GM18507 (cell line): ENCODE measurements at places on chromosomes 4 and X.

- no peak for DNase-seq
Observed at GRCh38 chr4:137602436-137602835, 70.1 kb upstream of the PCDH18 start.

DNA sequence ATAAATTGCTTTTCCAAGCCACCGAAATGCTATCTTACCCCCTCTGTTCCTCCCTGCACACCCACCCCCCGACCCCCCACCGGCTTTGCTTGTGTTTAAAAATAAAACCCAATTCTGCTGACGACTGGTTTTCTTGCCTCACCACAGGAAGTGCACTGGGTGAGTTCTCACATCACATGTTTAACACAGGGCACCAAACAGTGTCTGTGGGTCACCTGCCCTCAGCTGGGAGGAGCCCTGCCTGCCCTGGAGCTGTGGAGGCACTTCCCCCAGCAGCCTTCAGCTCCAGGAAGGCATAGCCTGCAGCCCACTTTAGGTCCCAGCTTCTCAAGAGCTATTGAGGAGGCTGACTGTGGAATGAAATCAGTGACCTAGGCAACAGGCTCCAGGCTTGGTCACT, 8.8 kb downstream of the TMEM255A start:
- no peak for DNase-seq

GRCh38 chr4:138189206-138189605, 52.9 kb downstream of the SLC7A11 start:
- no peak for DNase-seq

- DNase-seq: no peak
Observed at GRCh38 chrX:65136424-65136823, 160.2 kb upstream of the ZC4H2 start.

DNA sequence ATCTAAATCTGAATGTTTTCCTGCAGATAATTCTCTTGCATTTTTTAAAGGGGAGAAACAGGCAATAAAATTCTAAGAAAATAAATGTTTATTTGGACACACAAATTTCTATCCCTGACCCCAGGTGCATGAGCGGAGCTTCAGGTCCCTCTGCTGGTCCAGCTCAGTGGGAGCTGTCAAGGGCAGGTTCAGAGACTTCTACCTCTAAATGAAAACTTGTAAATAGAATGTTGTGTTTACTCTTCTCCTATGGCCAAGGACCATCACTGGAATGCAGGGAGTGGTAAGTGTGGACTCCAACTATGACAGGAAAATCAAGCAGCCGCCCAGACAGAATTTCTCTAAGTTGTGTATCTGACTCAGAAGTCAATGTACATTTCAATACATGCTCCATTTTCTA, 148.6 kb upstream of the TTC29 start:
- no peak for DNase-seq

DNA sequence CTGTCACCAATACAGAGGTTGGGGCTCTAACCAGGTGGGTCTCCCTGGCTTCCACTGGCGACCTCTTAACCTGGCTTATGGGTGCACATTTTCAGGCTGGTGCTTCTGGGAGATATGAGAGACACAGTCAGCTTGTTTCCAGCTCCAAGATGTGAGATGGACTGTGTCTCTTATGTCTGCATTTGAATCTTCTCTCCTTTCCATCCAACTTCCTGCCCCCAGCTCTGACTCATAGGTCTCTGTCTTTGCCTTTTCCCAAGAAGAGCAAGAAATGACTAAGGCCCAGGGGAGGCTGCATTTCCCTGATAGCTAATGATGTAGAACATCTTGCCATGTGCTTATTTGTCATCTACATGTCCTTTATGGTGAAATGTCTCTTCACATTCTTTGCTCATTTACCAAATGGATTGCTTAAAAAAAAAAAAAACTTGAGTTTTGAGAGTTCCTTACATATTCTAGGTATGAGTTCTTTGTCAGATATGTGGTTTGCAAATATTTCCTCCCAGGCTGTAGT, 3.2 kb upstream of the UXT start:
- DNase-seq: no peak

- DNase-seq: no peak
Observed at GRCh38 chr4:86250619-86251018, 109.2 kb downstream of the MAPK10 start.

- DNase-seq: no peak
Observed at GRCh38 chr4:25588206-25588605, 67.4 kb upstream of the SLC34A2 start.

DNA sequence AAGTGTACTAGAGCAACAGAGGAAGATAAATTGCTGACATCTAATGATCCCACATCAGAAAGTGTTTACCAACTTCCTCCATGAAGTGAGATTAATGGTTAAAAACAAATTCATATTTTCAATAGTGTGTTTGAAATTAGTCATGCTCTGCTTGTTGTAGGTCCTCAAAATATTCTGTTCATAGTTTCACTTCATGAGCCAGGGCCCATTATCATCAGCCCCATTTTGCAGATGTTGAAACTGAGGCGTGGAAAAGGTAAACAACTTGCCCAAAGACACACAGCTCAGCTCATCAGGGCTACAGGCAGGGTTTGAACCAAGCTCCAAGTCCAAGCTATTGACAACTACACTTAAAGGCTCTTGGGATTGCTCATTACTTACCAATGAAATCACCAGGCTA, 103.5 kb upstream of the PPARGC1A start:
- no peak for DNase-seq

DNA sequence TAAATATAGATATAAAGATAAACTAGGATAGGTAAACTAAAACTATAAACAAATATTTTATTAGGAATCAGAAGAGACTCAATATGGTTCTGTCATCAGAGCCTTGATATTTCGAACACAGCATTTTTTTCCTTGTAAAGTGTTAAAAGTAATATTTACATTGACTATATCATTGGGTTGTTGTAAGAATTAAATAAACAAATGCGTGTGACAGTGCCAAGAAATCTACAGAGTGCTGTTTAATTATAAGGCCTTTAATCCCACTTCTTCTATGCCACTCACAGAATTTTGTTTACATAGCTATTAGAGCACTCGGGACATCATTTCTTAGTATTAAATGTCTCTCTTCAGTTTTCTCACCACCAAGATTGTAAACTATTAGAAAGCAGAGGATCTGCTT, 807.4 kb downstream of the FSTL5 start:
- DNase-seq: no peak

DNA sequence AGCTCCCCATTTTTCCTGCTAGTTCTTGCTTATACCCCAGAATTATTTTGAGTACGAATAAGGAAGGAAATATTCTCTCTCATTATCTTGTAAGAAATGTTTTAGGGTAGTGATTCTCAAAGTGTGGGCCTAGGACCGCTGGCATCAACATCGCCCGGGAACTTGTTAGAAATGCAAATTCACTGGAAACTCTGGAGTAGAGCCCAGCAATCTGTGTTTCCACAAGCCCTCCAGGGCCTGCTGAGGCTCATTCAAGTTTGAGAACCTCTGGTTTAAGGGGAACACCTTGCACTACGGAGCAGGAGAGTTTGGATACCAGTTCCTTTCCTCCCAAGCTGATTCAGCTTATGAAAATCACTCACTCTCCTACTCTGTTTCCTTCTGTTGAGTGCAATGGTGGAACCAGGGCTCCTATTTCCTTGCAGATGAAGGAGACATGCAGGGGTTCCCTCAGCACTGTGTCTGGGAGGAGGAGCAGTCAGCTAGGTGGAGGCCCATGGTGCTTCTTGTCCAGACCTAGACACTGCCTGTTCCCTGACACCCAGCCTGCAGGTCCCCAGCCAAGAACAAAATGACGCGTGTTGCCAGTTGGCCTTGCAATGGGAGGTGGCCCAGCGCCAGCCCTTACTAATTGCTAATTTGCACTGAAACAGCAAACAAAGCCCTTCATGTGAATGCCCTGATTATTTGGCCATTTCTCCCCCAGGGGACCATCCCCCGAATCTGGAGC, 68.5 kb downstream of the CYTL1 start:
- no peak for DNase-seq

DNA sequence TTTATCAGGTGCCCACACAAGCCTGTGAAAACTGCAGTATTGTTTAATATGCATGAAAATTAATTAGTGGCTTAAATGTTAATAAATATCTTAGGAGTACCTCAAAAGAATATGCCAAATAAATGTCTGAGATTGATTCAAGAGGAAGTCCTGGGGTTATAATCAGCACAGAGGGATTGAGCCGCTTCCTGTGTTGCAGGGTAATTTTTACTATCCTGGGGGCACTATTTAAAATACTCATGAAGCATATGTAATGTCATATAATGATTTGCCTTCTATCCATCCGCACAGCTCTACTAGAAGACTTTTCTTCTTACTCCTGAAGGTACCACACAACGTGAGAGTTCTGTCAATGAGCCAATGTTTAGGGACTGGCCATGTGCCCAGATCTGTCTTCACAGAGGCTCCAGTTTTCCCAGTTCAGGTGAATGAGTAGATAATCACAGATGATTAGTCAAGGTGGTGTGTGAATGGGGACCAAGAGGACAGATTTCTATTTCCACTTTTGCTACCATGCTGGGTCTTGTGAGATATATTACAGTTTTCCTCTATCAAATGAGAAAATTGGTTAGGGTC, 233.3 kb downstream of the USP46 start:
- no peak for DNase-seq

DNA sequence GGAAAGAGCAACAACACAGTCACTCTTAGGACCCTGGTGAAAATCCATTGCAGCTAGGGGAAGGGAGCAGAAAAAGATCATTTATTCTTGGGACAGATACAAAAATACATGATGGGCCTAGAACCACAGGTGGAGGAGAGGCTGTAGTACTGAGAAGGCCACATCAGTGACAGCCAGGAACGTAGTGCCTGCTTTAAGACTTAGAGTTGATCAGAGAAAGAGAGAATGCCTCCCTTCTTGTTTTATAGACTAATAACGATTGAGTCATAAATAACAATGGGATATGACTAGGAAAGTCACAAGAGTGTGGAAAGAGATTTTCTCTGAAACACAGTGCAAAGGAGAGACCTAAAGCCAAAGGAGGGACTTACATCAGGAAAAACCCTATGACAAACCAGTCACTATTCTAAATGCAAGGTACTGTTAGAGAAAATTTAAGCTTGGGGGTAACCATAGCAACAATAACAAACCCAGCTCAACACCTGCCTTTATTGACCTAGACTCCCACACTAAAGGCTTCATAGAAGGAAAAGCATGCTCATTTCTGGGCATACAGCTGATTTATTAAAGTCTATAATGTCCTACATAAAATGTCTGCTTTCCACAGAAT, 1015.0 kb upstream of the GRID2 start:
- no peak for DNase-seq

DNA sequence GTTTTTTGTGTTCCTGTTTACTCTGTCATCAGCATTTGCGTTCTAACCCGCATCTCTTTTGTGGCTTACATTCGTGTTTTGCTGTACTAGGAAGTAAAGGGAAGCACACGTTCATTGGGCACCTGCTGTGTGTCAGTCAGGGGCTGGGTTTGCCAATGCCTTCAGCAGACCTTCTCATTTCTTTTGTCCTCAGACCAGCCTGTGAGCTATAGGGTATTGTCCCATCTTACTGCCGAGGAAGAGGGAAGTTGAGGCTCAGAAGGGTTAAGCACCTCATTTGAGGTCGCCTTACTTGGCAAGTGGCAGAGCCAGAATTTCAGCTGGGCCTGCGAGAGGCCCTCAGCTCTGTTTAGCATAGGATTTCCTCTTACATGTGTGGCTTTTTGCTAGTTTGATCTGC, 8.7 kb downstream of the TBC1D14 start:
- DNase-seq: no peak

DNA sequence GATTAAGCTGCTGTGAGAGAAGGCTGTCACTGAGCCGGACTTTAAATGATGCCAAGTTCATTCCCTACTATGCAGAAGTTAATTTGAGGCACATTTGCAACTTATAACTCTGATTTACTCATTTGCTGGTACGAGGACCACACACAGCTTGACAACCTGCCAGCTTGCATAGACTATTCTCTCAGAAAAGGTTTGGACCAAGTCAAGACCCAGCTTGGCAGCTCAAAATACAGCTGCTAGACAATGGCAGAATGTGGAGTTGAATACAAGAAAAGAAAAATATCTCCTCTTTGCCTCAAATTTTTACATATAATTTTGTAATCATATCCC, 338.9 kb downstream of the DHX15 start:
- DNase-seq: no peak

GRCh38 chr4:82469791-82470345, 39.5 kb downstream of the ENOPH1 start:
- no peak for DNase-seq

- no peak for DNase-seq
Observed at GRCh38 chr4:8768357-8768999, 103.2 kb downstream of the HMX1 start.

DNA sequence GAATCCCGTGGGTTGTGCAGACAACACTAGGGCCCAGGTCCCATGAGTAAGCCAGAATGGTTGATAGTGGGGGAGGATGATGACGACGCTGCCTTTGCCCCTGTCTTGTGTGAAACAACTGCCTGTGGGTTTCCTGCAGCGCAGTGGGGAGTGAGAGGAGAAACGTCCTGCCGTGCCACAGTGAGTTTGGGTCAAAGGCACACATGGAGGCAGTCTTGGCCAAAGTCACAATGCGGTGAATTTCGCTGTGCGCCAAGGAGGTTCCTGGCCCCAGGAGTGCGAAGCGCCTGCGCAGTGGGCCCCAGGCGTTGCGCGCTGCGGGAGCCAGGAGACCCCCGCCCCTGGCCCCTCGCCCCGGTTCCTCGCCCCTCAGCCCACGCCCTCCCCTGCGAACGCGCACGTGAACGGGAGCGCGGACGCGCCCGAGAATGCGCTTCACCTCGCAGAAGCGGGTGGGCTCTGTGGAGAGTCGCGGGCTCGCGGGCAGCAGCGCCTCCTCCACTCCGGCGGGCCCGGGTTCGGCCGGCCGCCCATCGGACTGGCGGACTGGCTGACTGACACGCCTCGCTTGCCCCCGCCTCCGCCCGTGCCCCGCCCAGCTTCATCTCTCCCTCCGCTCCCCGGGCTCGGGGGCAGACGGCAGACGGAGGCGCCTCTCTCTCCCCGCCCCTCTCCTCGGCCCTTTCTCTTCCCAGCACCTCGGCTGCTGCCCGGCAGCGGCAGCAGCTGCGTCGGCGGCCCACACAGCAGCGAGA, at the start of gene NUDT10:
TSS of gene NUDT10 (plus strand) at position 635 of the 755 bp plus-strand sequence. CDS start 144 bp downstream, outside the sequence.
- no peak for DNase-seq

DNA sequence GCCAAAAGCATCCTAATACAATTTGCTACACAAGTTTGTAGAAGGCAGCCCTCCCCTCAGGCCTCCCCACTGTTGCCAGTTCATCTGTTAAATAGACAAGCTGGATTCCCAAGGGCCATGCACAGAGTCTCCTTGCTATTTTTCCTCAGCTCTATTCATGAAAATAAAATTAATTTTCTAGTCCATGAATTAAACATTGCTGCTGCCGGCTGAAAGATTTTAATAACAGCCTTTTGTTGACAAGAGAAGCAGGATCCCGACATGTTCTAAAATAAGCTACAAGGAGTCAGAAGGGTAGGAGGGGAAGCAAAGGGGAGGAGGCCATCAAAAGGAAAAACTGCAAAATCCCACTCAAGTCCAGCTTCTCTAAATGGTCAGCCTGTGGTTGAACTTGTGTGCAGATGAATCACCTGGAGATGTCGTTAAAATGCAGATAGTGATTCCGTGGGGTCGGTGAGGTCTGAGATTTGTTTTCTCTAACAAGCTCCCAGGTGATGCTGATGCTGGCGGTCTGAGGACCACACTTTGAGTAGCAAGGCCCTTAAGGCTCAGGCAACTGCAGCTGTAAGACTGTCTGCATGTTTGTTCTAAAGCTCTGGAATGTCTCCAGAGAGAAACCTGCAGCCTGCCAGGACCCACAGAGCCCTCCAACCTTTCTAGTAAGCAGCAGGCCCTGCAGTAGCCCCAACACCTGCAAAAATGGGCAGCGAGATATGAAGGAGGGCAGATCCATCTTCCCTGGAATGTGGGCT, 9.4 kb downstream of the SCD5 start:
- DNase-seq: no peak

GRCh38 chrX:14295426-14295825, 233.9 kb upstream of the GLRA2 start:
- no peak for DNase-seq
